CD14-positive monocyte (primary cell): ENCODE measurements at places on chromosomes 13 and 19.

GRCh38 chr19:34193439-34193838 is 21.1 kb downstream of the LSM14A start:
- H3K27ac ChIP-seq: no peak overlapping the region
- DNase-seq: no peak
- no peaks in the 10 kb centered on the region for H3K27me3 ChIP-seq
- H3K4me3 ChIP-seq: no peak overlapping the region

DNA sequence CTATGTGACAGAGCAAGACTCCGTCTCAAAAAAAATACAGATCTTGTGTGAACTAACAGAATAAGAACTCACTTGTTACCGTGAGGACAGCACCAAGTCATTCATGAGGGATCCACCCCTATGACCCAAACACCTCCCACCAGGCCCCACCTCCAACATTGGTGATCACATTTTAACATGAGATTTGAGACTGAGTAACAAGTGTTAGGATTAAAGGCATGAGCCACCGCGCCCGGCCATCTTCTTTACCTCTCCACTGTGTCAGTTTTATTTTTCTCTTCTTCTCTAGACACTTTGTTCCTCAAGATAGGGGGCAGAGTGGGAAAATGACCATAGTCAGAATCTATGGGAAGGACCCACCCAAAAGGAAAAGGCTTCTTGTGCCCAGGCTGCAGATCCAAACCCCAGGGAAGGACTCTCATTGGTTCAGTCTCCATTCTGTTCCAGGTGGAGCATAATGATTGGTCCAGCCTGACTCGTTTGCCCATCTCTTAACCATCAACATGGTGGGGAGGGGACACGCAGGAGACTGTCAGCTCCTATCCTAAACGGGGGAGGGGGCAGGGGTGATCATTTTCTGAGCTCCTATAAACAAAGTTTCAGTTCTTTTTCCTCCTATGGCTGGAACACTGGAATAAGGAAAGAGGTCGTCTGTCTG is 1.3 kb upstream of the CALM3 start:
- peak overlapping the region; percentile 100 for H3K27ac ChIP-seq
- H3K4me1 ChIP-seq: peaks cover 30% of the 10 kb centered on the region
- H3K36me3 ChIP-seq: no peaks in the 10 kb centered on the region

GRCh38 chr13:99987154-99988019 is 5.8 kb downstream of the ZIC2 start:
- H3K27ac ChIP-seq: no peak overlapping the region
- no peak overlapping the region for H3K4me3 ChIP-seq
- no peaks in the 10 kb centered on the region for H3K36me3 ChIP-seq
- H3K4me1 ChIP-seq: peaks cover 9% of the 10 kb centered on the region
- peaks cover 98% of the 10 kb centered on the region for H3K27me3 ChIP-seq

DNA sequence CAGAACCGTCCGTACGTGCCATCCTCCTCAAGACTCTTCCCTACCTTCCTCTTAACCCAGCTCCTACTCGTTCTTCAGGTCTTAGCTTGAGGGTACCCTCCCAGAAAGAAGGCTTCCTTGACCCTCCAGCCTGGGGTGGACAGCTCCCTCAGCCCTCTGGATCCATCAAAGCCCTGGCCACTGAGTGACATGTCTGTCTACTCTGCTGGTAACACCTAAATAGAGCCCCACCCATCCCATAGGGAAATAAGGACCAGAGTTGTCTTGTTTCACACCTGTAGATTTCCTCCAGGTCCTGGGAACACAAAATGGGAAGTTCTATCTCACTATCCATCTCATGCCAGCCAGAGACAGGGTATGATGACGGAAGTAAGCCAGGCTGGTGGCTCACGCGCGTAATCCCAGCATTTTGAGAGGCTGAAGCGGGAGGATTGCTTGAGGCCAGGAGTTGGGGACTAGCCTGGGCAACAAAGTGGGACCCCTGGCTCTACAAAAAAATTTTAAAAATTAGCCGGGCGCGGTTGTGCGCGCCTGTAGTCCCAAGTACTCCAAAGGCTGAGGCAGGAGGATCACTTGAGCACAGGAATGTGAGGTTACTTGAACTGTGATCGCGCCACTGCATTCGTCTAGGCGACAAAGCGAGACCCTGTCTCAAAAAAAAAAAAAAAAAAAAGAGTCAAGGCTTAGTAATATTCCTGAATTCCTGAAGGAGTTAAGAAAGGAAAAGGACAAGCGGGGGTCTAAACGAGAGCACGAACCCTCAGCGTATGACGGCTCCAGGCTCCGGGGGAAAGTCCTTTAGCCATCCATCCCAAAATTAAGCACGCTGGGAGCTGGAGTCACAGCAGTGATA is 566 bp upstream of the CCDC97 start:
- H3K27ac ChIP-seq: peak overlapping the region; percentile 95
- no peaks in the 10 kb centered on the region for H3K27me3 ChIP-seq
- H3K4me3 ChIP-seq: peak overlapping the region; percentile 84
- no peak for DNase-seq

DNA sequence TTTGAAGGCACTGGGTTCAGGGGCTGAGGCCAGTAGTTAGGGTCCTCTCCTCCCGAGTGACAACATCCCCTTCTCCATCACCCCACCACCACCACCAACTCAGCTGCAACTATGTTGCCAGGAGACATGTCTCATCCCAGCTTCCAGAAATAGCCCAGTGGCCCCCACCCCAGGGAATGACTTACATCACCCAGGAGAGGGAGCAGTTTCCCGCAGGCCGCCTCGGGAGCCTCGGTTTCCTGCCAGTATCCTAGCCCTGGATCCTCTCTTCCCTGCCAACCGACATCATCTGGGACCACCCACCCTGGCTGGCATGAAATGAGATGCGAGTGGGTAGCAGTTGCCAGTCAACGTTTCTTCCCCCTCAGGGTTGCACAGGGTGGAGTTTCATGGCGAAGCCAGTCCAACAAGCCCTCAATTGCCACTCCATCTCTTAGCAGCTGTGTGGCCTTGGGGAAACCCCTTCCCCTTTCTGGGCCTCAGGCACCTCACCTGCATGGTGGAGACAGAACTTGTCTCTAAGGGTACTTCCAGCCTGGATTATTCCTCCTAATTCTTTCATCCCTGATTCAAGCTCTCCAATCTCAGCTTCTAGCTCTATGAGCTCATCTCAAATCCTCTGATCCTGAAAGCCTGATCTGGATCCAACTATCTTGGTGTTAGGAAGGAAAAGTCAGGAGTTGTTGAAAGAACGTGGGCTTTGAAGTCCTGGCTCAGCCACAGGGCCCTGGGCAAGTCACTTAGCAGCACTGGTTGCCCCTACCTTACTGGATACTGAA is 3.9 kb upstream of the GSK3A start:
- no peak overlapping the region for H3K27ac ChIP-seq
- no peak overlapping the region for H3K4me3 ChIP-seq
- peaks cover 4% of the 10 kb centered on the region for H3K36me3 ChIP-seq
- no peaks in the 10 kb centered on the region for H3K27me3 ChIP-seq

DNA sequence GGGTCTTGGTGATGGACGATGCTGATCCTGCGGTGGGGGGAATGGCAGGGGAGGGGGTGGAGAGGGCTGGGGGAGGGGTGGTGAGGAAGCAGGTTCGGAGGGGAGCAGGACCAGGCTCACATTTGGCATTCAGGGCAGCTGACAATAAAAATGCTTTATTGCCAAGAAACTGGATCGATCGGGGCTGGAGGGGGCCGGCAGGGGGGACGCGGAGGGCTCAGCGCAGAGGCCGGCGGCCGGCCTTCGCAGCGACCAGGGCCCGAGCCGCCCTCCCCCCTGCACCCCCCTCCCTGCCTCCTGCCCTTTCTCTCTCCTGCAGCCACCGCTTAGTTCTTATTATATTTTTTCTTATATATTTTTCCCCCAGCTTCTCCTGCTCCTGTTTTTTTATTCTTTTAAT is 18.1 kb upstream of the POU2F2 start:
- no peak for DNase-seq
- H3K27ac ChIP-seq: no peak overlapping the region
- no peak overlapping the region for H3K4me3 ChIP-seq
- H3K27me3 ChIP-seq: peaks cover 4% of the 10 kb centered on the region
- H3K36me3 ChIP-seq: no peaks in the 10 kb centered on the region

GRCh38 chr13:106596275-106596937 is 28.5 kb upstream of the ARGLU1 start:
- H3K4me3 ChIP-seq: no peak overlapping the region
- H3K27me3 ChIP-seq: no peaks in the 10 kb centered on the region
- H3K4me1 ChIP-seq: no peaks in the 10 kb centered on the region
- DNase-seq: no peak
- no peak overlapping the region for H3K27ac ChIP-seq
